ENCODE measurements at places on chromosomes 13 and 19.

DNA sequence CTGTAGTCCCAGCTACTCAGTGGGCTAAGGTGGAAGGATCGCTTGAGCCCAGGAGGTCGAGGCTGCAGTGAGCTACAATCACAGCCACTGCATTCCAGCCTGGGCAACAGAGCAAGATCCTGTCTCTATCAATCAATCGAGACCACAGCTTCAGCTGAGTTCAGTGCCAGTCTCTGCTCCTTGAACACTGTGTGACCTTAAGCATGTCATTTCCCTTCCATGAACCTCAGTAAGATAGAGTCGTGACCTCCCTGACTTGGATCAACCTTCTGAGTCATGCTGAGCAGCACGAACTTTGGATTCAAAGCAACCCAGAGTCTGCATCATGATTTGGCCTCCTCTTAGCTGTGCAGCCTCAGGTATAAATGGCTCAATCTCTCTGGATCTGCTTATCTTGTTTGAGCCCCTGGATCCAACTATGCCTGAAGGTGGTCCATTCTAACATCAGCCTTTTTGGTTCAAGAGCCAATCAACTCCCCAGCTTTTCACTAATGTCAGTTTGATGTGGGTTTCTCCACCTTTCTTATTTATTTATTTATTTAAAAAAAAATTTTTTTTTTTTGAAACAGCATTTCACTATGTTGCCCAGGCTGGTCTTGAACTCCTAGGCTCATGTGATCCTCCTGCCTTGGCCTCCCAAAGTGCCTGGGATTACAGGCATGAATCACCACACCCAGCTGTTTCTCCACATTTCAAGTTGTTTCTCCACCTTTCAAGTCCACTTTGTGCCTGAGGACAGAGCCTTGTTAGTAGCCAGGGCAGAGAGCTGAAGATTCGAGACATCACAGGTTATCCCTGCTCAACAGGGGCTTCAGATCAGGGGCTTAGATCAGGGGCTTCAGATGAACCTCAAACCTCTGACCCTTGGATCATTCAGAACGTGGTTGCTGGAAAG, 26.4 kb downstream of the PTPRS start:
- no peak for DNase-seq

DNA sequence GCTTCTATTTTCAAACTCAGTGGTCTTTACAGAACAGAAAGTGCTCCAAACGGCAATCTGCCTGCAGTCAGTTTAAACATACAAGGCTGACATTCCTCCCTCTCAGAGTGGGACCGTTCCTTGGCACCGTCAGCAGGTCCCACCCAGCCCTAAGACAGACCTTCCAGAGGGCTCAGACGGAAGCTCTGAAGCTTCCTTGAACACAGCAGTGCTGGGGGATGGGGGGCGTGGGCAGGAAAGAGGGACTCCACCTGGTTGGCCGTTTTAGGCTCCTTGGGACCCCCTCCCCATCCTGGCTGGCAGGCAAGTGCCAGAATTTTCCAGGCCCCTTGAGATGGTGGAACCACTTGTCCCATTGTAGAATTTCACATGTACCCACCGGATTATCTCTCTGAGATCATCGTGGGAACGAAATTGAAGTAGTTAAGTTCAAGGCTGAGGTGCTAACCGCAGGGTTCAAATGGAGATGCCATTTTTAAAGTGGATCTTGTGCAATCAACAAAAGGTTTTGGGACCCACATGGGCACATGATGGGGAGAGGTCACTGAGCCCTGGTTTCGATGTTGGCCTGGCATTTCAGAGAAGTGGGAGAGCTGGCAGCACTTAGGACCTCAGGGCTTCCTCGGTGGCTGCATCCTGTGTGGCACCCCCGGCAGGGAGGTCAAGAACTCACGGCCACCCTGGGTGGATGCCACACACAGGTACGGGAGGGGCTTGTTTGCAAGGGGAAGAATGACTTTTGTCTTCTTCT, 46.2 kb downstream of the KLF2 start:
- no peak for DNase-seq

- no peak for DNase-seq
Measured at GRCh38 chr13:112859817-112860190, 109.2 kb upstream of the MCF2L start.

DNA sequence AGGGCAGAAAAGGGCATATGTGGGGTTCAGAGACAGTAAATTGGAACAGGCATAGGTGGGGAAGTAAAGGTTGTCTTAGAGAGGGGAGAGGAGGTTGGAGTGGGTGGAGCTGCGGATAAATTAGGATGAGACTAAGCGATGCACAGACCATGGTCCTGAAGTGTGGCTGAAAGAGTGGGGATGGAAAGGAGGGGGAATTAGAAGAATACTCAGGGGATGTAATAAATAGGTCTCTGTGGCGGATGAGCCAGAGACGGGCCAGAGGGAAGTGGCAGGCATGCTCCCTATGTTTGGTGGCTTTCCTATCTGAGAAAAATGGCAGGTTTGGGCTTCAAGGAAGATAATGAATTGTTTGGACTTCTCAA, 123.4 kb downstream of the OLFM4 start:
- DNase-seq = no peak

- DNase-seq = no peak
Measured at GRCh38 chr13:28049215-28049614, 51.2 kb downstream of the FLT3 start.

- DNase-seq = no peak
Measured at GRCh38 chr13:94988654-94989053, 276.3 kb upstream of the SOX21 start.

GRCh38 chr19:20558571-20558970, 7.0 kb downstream of the ZNF737 start:
- no peak for DNase-seq

DNA sequence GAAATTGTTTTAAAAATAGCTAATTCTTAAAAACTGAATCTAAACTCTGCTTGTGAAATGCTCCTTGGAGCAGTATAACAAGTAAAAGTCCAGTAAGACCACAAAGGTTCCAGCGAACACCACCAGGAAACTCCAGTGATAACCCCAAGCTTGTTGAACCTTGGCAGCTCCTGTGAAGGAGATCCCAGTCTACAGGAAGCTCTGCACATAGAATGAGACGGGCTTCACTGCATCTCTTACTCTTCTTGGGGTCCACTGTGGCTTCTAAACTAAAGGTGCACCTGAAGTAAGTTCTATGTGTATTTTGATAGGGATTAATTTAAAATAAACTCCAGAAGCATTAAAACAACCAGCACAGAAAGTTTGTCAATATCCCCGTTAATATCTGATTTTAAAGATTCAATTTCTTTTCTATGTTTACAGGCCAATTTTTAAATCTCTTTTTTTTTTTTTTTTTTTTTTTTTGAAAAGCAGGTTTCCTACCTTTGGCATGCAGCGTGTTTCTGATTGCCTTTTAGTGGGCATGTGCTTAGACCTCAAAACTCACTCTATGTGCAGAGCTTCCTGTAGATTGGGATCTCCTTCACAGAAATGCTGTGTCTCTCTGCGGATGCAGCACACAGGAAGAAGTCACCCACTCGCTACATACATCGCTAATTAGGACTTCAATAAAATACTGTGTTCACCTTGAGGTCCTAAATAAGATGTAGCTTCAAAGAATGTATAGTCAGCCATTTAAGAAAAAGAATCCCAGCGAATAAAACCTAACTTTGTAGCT, 508.5 kb downstream of the KLF12 start:
- no peak for DNase-seq

- DNase-seq = no peak
Measured at GRCh38 chr19:34034318-34034846, 137.9 kb upstream of the LSM14A start.

- no peak for DNase-seq
Measured at GRCh38 chr13:49410006-49410405, 33.9 kb downstream of the CAB39L start.

DNA sequence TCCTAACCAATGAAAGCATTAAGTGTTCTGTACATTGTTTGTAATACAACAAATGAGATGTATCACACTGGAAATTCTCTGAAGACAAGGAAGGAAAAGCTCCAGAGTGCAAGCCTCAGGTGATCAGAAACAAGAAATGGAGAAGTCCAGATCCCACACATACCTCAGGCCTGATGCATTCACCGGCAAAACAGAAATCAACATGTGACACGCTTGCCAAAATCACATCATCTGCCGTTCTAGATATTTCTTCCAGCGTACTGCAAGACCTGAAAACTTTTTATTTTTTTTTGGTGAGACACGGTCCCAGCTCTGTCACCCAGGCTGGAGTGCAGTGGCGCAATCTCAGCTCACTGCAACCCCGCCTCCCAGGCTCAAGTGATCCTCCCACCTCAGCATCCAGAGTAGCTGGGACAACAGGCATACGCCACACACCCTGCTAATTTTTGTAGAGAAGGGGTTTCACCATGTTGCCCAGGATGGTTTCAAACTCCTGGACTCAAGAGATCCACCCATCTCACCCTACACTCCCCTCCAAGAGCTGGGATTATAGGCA, 48.6 kb downstream of the FOXO1 start:
- no peak for DNase-seq

- no peak for DNase-seq
Measured at GRCh38 chr19:2665103-2665502, 37.4 kb downstream of the GNG7 start.

GRCh38 chr19:55454787-55455243, 6.6 kb downstream of the ISOC2 start:
- no peak for DNase-seq

- DNase-seq = no peak
Measured at GRCh38 chr13:93290503-93290902, 63.9 kb downstream of the GPC6 start.

- DNase-seq = no peak
Measured at GRCh38 chr19:12979974-12980373, 10.6 kb downstream of the DAND5 start.

DNA sequence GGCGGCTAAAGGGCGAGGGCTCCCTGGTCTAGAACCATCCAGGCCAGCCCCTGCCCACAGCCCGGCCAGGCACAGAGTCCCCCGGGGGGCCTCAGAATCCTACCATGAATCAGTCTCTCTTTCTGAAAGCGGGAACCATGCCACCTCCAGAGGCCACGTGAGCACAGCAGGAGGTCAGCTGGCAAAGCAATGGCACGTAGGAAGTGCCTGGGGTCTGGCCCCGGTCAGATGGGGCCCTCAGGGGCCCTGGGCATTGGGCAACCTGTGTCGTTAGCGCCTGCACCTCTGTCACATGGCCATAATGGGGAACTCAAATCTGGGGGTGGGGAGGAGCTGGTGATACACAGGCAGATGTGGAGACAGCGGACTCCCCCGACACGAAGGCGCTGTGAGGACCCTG, 8.8 kb downstream of the MFSD12 start:
- DNase-seq = no peak

DNA sequence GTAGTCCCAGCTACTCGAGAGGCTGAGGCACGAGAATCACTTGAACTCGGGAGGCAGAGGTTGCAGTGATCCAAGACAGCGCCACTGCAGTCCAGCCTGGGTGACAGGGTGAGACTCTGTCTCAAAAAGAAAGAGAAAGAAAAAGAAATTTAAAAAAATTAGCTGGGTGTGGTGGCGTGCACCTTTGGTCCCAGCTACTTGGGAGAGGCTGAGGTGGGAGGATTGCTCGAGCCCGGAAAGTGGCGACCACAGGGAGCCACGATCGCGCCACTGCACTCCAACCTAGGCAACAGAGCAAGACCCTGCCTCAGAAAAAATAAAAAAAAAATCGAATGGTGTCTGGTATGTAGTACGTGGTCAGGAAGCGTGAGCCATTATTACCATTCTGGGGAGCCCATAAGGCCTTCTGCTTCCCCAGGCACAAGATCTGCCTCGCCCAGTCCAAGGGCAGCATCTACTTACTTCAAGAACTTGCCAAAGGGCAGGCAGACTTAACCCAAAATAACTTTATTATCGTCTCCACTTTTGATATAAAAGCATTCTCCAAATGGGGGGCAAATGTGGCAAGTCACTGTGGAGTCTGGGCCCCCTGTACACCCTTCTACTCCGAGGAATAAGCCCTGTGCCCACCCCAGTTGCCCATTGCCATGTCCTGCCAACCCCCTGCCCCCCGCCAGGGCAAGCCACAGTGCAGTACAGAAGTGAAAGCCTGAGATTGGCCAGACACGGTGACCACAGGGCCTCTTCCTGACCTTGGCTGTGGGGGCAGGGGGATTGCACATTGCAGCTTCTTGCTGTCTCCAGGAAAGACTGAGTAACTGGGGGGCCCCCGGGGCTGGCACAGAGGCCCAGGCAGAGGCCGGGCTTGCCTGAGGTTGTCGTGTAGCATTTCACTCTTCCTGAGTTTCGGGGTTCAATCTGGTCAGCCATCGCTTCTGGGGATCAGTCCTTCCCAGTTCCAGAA, 12.6 kb downstream of the CCL25 start:
- DNase-seq = no peak

- no peak for DNase-seq
Measured at GRCh38 chr19:13083008-13083404, 19.7 kb downstream of the LYL1 start.

GRCh38 chr19:48044561-48044960, 682 bp upstream of the CABP5 start:
- no peak for DNase-seq

DNA sequence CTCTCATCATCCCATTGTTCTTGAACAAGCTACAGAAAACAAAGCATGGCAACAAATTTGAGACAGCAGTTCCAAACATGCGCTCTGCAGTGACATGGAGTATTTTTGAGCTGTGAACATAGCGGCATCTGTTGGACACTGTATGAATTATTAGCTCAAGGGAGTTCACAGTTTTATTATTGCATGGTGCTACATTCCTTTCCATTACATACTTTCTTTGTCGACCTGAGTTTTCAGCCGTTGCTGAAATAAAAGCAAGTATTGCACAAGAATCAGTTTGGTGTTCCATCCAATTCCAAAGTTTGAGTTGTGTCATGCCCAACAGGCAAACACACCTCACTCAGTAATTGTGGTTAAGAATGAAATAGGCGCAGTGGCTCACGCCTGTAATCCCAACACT, 30.1 kb upstream of the METTL21C start:
- no peak for DNase-seq

DNA sequence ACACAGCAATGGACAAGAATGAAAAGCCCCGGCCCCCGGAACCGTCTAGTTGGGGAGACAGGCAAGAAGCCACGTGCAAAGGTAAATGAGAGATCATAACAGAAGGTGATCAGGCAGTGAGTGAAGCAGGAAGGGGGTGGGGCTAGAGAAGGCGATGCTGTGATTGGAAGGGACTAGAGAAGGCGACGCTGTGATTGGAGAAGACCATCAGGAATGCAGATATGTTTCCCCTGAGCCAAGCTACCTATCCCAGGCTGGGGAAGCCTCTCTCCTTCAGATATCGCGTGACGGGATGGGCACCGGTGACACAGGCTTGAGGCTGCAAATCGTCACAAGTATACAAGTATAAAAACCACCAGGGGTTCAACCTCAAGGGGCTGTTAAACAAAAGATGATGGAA, 21.8 kb downstream of the DCAF15 start:
- DNase-seq = no peak

GRCh38 chr13:71285700-71286099, 581.3 kb downstream of the DACH1 start:
- no peak for DNase-seq

GRCh38 chr19:52217576-52217975, 27.7 kb downstream of the PPP2R1A start:
- DNase-seq = no peak

DNA sequence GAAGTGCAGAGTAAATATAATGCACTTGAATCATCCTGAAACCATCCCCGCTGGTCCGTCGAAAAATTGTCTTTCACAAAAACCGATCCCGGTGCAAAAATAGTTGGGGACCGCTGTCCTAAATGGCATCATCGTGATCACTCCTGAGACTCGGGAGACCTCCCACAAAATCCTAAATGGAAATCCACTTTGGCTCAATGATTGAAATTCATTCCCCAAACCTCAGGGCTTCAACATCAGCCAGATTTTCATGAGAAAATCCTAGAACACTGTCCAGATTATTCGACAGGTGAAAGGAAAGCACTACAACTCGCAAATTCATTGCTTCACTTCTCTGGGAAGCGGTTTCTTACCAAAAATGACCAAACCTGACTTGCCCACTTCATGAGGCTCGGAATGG, 335.3 kb upstream of the ZNF507 start:
- DNase-seq = no peak
